ENCODE measurements at places on chromosomes 12 and 14. TPM values are rescaled to one million over a fixed set of nuclear protein-coding genes. Genes with fewer than 3 reads are reported as not detected.

The TAS2R31 gene
- 0.75 TPM for total RNA-seq

DNA sequence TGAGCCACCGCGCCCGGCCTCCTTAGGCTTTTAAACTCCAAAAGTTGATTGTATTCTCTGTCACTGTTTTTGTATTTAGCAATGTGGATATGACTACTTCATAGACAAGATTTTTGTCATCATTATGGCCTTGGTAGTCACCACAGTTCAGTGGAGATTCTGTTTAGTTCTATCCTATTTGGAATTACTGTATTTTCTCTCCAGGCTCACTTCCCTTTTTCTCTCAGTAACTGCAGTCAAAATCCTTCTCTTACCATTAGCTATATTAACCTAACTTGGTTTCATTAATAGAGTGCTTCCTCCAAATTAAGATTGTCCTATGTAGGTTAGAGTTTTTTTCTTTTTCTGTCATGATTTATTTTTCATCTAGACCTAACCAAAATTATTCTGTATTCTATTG, 283.9 kb downstream of the TMTC2 start:
- H3K27me3 ChIP-seq = no peaks in the 10 kb centered on the region
- no peaks in the 10 kb centered on the region for H3K4me1 ChIP-seq
- no peak for DNase-seq
- H3K4me3 ChIP-seq = no peak overlapping the region
- H3K36me3 ChIP-seq = no peaks in the 10 kb centered on the region
- H3K27ac ChIP-seq = no peak overlapping the region

DNA sequence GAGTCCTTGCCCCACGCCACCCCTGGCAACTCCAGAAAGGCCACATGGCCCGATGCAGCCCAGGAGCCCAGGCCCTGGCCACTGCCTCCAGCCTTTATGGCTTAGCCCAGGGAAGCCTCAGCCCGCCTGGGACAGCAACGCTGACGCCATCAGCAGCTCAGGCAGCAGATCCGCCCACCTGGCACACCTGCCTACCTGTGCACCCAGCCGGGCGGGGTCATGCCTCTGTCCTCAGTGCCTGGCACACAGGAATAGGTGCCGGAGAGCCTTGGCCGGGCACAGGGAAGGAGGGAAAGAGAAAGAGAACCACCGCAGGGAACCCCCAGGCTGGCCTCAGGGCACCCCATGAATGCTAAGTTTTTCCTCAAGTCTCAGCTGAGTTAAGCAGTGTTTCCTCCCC, 21.1 kb downstream of the BEGAIN start:
- DNase-seq = no peak
- H3K27me3 ChIP-seq = peaks cover 25% of the 10 kb centered on the region
- H3K36me3 ChIP-seq = no peaks in the 10 kb centered on the region
- no peaks in the 10 kb centered on the region for H3K4me1 ChIP-seq

GRCh38 chr14:26328791-26329190, 269.0 kb downstream of the NOVA1 start:
- peaks cover 13% of the 10 kb centered on the region for H3K4me1 ChIP-seq
- H3K27ac ChIP-seq = no peak overlapping the region
- DNase-seq = no peak
- H3K4me3 ChIP-seq = no peak overlapping the region

DNA sequence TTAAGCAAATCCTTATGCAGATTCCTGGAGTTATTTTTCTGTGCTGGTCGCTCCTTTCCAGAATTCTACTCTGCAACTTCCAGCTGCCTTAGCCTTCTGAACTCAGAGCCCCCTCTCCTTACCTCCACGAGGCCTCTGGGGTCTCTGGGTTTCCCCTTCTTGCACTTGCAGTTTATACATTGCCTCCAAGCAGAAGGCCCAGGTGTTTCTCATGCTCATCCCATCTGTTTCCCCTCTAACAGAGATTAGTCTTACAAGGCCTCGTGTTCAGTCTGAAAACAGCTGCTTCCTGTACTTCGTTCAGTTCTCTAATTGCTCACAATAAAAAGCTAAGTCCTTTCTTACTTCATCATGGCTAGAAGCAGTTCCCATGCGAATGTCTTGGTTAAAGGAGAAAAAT, 134.4 kb upstream of the FGD4 start:
- H3K36me3 ChIP-seq = no peaks in the 10 kb centered on the region
- no peak overlapping the region for H3K27ac ChIP-seq
- no peak for DNase-seq
- H3K4me3 ChIP-seq = no peak overlapping the region
- no peaks in the 10 kb centered on the region for H3K27me3 ChIP-seq

GRCh38 chr12:130878193-130879185, 6.6 kb downstream of the RAN start:
- peaks cover 12% of the 10 kb centered on the region for H3K4me1 ChIP-seq
- H3K27ac ChIP-seq = no peak overlapping the region
- DNase-seq = no peak
- H3K27me3 ChIP-seq = no peaks in the 10 kb centered on the region
- H3K36me3 ChIP-seq = peaks cover 39% of the 10 kb centered on the region
- H3K4me3 ChIP-seq = no peak overlapping the region

GRCh38 chr12:15534874-15535273, 212.6 kb downstream of the PTPRO start:
- no peaks in the 10 kb centered on the region for H3K36me3 ChIP-seq
- no peak overlapping the region for H3K4me3 ChIP-seq
- H3K27ac ChIP-seq = no peak overlapping the region
